ENCODE measurements at places on chromosomes 16 and 17. TPM values are rescaled to one million over a fixed set of nuclear protein-coding genes. Genes with fewer than 3 reads are reported as not detected.

DNA sequence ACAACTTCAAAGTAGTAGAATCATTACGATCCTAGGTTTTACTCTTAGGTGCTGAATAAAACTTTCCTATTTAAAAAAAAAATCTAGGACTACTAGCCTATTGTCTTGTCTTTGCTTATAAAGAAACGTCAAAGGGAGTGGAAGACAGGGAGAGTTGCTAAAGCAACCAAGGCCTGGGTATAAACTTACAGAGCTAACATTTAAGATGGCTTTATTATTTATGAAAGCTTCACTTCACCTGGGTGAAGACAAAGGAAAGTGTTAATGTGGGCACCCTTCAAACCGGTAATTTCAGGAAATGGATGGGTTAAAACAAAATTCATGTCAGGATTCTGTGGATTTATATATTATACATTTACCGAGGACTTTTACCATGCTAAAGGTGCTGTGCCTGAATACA is 2.5 kb downstream of the DUSP14 start:
- DNase-seq, result no peak

DNA sequence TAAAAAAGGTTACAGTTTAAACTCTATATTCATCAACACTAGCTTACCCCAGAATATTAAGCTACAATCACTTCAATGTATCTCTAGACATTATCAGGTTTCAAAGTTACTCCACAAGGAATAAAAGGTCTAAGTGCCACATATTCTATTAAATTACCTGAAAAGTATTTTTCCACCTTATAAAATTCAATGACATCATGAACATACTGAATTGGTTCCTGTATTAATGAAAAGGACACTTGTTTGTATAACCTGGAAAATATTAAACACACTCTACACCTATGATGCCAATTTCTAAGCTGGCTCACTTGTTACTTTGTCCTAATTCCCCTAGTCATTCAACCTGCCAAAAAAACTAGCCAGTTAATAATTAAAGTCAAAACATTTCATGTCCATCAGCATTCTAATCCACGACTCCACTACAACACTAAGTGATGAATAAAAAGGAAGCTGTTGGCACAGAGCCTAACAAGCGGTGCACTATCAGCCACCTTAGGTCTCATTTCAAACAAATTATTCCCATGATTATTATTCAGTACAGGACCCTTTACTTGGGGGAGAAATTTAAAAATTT is 12.2 kb downstream of the MED13 start:
- DNase-seq, result peak; percentile 45

DNA sequence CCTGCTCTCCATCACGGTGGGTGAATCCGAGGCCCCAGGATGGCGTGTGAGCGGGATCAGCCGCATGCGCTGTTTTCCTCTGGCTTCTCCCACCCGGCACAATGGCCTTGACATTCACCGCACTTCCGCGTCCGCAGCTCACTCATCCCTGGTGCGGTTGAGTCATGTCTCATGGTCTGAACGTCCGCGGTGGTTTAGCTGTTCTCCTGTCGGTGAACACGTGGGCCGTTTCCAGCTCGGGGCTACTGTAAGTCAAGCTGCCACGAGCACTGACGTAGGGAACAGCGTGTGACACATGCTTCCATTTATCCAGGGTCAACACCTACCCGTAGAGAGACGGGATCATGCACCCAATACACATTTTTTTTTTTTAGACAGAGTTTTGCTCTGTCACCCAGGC is 15.3 kb upstream of the CACNA1H start:
- DNase-seq, result no peak

DNA sequence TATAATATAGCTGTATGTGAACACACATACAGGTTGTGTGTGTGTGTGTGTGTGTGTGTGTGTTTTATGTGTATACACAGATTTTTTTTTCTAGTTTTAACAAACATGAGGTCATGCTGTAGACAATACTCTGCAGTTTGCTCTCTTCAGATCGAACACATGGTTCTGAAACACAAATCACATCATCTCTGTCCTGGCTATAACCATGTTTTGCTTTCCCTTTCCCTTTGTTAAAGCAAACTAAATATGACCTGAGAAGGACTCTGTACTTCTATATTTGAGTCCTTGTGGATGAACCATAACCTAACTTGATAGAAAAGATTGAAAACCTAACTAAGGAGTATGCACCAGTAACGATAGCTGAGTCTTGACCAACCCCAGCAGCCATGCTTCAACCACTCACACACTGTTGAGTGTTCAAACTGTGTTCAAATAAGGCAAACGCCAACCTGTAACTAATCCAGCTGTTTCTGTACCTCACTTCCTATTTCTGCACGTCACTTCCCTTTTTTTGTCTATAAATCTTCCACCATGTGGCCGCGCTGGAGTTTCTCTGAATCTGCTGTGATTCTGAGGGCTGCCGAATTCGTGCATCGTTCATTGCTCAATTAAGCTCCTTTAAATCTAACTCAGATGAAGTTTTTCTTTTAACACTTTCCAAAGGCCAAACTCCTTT is 303.8 kb downstream of the HS3ST3B1 start:
- DNase-seq, result no peak

GRCh38 chr16:14529010-14529669 is 100.9 kb downstream of the PARN start:
- peak; percentile 89 for DNase-seq

GRCh38 chr17:59416184-59416583 is 84.7 kb downstream of the YPEL2 start:
- no peak for DNase-seq

DNA sequence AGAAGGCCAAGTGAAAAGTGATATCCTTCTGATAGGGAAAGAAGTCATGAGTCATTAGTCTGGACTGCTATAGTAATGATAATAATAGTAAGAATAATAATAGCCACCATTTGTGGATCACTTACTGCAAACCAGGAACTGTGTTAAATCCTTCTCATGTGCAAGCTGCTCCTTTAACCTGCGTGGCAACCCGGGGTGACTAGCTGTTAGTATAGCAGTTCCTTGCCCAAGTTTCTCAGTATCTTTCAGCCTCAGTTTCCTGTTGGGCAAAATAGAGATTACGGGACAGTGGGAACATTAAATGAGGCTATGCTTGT is 129.5 kb downstream of the CDH13 start:
- DNase-seq, result no peak

DNA sequence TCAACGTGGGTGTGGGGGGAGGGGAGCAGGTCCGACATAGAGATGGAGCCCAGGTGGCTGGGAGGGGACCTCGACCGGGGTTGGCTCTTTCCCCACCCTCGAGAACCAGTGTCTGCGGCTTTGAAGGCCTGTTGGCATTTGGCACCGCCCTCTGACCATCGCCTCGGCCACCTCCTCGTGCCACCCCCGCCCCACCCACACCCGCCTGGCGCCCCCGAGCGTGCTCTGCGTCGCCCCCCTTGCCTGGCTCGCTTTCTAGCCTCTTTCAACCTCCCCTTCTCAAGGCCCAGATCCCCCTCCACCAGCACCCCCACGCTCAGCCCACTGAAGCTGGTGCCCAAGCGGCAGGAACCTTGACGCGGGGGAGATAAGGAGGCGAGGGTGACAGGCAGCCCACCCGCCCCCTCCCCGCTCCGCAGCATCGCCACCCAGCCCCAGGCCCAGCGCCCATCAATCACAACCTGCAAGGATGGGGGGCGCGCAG is 619 bp downstream of the CACNB1 start:
- peak; percentile 23 for DNase-seq

DNA sequence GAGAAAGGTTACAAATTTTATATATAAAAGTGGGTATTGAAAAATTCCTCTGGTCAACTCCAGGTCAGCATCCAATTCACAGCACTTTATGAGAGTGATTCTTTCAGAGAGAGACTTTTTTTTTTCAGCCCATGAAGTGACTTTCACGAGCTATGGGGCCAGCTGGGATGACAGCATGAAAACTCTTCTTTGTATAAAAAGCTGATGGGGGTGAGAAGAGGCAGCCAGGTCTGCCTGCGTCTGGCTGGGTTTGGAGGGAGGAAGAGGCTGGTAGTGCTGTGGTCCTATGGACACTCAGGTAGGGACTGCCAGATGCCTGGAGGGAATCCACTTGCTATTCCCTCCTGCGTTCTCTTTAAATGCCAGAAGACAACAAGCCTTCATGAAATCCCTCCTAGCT is 250.6 kb downstream of the UTP18 start:
- no peak for DNase-seq

GRCh38 chr16:53266156-53266555 is 168.1 kb upstream of the RBL2 start:
- DNase-seq, result no peak

DNA sequence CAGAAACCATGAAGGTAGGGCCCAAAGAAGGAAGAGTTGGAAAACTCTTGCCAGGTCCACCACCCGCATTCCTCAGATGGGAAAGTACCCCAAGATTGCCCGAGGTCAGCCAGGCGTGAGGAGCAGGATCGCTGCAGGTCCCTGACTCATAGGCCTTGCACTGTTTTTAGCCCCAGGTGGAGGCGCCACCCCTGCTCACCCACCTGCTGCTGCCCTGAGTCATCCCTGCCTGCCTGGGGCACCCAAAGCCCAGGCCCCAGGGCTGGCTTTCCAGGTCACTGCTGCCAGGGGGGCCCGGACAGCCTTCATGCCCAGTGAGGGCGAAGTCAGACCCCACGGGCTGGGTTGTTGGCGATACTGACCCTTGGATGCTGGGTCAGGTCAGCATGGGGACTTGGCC is 100.9 kb downstream of the AMFR start:
- DNase-seq, result no peak

- DNase-seq, result no peak
Observed at GRCh38 chr16:56836410-56837230, 28.4 kb upstream of the SLC12A3 start.

DNA sequence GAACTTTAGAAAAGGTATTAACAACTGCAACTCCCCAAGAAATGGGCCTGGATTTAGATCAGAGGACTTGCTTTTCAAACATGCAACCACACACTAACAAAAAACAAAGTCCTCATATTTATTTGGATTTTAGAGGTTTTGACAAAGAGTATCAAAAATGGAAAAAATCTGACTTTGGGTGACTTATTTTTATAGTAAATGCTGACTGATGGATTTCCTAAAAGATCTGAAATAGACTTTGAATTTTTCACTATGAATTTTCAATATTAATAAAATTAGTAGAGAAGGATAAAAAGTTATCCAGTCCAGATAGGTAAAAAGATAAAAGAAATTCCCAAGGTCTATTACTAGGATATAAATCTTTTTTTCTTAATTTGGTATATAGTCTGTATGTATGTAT is 253.5 kb downstream of the KCNJ2 start:
- DNase-seq, result no peak

DNA sequence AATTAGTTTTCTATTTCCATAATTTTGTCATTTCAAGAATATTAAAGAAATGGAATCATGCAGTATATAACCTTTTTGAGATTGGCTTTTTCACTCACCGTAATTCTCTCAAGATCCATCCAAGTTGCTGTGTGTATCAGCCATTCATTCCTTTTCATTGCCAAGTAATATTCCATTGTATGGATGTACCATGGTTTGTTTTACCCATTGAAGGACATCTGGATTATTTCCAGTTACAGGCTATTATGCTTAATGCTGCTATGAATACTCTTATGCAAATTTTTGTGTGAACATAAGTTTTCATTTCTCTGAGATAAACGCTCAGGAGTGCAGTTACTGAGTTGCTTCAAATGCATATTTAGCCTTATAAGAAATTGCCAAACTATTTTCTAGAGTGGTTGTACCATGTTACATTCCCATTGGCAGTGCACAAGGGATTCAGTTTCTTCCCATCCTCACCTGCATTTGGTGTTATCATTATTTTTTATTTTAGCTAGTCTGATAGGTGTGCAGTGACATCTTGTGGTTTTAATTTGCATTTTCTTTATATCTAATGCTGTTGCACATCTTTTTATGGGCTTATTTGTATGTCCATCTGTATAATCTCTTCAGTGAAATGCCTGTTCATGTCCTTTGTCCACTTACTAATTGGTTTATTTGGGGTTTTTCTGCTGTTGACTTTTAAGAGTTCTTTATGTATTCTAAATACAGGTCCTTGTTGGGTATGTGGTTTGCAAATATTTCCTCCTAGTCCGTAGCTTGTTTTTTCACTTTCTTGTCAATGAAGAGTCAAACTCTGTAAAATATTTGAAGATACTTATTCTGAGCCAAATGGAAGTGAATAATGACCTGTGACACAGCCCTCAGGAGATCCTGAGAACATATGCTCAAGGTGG is 32.7 kb downstream of the BMERB1 start:
- peak; percentile 29 for DNase-seq

GRCh38 chr17:8062807-8063483 is 24.1 kb downstream of the ALOX15B start:
- peak; percentile 9 for DNase-seq

RNF43 gene
- not detected for total RNA-seq

USH1G gene
- total RNA-seq, result not detected

CA7 gene
- not detected for total RNA-seq

IRX5 gene
- 0.13 TPM for total RNA-seq

SLC26A11 gene
- 9.5 TPM for total RNA-seq

SDK2 gene
- under 0.01 TPM for total RNA-seq
